ENCODE measurements at places on chromosomes 7 and 10.

DNA sequence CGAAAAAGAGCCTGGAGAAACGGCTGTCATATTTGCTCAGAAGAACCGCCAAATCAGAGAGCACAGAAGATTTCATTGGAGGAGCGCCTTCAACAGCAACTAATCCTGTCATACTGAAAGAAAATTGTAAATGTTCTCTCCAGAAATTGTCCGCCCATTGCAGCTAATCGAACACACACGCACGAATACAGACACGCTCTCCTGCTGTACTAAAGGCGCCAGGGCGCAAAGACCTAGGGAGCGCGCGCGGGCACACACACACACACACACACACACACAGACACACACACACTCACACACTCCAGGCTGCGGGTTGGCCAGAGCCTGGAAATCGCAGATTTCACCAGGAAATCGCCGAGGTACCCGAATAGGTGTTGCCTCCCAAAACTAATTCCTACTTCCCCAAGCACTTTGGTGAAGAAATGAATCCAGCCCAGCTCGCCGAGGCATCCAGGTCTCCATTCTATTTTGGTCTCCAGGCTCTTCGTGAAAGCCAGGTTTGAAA lies at the start of gene CHRM2:
Gene CHRM2, plus strand, starts transcription at position 157 of the 505 bp plus-strand sequence. CDS start 146,214 bp downstream, outside the sequence.
- DNase-seq, result no peak

DNA sequence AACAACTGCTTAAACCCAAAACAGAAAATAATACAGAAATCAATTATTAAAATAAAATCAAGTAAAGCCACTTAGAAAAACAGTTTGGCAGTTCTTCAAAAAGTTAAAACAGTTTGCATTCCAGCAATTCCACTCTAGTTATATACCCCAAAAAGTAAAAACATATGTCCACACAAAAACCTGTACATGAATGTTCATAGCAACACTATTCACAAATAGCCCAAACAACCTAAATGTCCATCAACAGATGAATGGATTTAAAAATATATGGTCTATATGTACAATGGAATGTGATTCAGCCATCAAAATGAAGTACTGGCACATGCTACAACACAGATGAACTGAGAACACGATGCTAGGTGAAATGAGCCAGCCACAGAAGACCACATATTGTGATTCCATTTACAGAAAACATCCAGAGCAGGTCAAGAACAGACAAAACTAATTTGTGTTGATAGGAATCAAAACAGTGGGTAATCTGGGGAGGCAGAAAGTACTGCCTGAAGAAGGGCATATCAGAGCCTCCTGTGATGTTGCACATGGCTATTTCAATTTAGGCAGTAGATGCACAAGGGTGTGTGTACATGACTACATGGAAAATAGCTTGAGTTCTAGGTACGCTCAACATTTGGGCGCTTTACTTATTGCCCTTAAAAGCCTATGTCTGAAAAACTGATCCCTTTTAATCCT lies 66.3 kb downstream of the CYTH3 start:
- DNase-seq, result no peak

- no peak for DNase-seq
Measured at GRCh38 chr7:32048970-32049491, 21.2 kb downstream of the PDE1C start.

DNA sequence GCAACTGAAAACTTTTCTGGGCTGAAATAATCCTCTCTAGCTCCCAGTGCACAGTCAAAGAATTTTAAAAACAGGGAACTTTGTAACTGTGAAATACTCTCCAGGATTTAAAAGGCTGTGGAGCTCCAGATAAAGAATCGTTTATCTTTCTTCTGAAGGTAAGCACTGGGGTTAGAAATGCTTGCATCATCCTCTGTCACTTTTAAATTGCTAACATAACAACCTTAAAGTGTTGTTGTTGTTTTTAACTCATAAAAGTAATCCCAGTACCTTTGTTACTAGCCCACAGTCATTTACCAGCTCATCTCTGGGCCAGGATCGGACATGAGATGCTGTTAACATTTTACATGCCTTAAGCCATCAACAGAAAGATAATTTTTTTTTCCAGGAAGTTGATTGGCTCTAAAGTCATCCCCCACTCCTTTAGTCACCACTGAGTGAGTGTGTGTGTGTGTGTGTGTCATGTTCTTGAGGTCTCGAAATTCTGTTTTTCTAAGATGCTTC lies at the start of gene SLC39A12:
Gene SLC39A12, plus strand, starts transcription at position 51 of the 504 bp plus-strand sequence. CDS start 1,359 bp downstream, outside the sequence.
- DNase-seq, result no peak

GRCh38 chr7:47301105-47301477 lies 280.8 kb downstream of the TNS3 start:
- no peak for DNase-seq

GRCh38 chr10:48872234-48872633 lies 67.4 kb downstream of the LRRC18 start:
- DNase-seq, result no peak

DNA sequence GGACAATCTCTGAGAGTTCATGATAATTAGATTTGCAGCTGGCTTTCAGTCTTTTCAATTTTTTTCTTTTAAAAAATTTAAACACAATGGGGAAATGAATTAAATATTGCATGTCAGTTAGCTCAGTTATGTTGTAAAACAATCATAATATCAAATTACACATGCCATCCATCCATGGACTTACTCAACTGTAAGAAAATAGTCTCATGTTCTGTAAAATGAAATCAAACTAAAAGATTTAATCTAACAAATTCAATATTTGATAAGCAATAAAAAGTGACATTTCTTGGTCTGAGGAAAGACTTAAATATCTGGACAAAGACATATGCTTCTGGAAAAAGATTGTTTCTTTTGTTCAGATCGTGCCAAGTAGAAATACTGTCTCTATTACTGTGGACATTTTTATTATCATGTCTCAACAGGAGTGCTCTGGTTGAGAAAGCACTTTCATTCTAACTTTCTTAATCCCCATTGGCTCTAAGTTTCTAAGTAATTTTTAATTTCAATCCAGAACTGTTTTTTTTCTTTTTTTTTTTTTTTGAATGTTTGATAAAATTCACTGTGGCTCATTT lies 179.2 kb upstream of the FAM3C start:
- DNase-seq, result no peak

- DNase-seq, result no peak
Measured at GRCh38 chr7:43825391-43825808, 43.9 kb downstream of the MRPS24 start.

DNA sequence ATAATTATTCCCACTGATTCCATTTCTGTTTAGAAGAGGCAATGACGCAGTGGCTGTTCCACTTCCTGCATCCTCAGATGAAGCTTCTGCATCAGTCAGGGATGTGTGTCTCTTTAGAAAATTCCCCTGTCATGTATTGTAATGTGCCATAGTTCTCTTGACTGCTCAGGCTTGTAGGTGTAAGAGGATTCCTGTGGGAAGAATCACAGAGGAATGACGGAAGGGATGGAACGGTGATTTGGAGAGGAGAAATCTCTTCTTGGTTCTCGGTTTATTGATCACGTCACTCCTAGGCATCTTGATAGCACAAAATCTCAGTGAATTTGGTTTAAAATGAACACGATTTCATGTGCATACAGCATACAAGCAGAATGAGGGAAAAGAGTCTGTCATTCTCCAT lies 69.8 kb upstream of the PRKCQ start:
- DNase-seq, result no peak

DNA sequence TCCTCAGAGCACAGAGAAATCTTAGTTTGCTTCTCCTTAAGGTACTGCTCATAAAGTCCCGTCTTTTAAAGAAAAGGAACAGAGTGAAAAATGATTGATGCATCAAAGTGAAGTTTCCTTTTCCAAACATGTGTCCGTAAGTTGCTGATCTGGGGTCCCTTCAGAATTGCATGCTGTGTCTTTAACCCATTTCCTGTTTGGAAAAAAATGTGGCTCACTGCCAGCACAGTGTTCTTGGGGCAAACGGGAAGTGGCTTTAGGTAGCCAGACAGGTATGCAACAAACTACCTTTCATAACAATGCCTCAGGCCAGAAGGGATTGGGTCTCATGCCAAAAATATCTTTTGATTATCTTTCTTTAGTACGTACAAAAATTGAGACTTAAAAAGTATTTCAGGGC lies 50.9 kb downstream of the TFAM start:
- DNase-seq, result no peak

Measured in NCI-H1092 treated with DMSO at 0.1 percent for 48 hours (cell line).